ENCODE measurements at places on chromosomes 1 and 21.
A peak's percentile ranks its signal among the peaks of the same experiment; 100 is the strongest.

DNA sequence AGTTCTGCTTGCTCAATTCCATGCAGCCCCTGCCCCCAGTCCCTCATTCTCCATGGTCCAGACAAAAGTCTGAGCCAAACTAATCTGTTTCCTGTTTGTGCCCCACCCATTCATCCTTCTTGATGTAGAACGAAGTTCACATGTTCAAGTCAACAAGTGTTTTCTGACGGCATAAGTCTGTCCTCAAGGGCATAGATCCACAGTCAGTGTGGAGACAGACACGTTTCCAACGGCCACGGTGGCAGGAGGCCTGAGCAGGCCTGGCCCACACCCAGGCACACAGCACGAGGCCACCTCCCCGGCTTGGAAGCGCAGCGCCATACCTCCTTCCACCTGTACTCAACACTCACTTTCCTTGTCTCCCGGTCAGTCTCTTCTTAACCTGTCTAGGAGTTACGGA is 16.1 kb downstream of the ADORA1 start:
- no peak for DNase-seq

GRCh38 chr1:11985851-11986250 is 5.6 kb downstream of the MFN2 start:
- DNase-seq = no peak

DNA sequence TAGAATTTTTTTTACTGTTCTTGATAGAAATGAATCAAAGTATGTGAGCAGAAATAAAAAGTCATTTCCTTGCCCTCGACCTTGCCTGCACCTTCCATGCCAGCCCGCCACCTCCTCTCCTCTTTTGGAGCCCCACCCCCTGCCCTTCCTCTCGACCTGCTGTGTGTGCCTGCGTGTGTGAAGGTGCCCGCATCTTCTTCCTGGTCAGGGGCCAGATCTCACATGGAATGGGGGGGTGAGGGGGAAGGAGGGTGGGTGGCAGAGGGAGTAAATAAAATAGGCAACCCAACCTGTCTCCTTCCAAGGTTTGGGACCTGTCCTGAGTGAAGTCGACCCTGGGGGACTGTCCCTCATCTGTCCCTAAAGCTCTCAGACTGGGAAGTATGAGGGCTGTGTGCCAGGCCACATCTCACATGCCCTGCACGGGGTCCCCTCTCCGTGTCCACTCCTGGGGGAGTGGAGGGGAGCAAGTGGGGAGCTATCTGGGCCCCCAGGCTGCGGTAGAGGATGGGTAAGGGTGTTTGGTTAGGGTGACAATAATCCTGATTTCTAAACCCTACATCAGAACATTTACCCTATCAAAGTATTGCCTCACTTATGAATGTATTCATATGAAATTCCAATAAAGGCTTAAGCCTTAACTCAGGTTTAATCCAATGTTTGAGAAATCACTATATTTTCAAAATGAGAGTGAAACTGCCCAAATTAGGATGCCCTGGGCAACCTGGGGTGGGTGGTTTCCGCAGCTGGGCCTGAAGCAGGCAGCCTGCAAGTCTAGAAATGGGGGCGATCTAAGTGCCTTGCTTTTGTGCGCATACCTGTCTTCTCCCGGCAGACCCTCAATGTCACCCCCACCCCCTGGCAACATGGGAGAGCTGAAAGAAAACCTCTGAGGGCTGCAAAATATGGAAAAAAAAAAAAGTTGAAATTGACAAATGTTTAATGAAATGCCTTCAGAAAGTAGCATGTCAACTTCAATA is 15.4 kb downstream of the AMPD2 start:
- no peak for DNase-seq

GRCh38 chr1:245124644-245125043 is 30.1 kb upstream of the KIF26B start:
- DNase-seq = no peak

DNA sequence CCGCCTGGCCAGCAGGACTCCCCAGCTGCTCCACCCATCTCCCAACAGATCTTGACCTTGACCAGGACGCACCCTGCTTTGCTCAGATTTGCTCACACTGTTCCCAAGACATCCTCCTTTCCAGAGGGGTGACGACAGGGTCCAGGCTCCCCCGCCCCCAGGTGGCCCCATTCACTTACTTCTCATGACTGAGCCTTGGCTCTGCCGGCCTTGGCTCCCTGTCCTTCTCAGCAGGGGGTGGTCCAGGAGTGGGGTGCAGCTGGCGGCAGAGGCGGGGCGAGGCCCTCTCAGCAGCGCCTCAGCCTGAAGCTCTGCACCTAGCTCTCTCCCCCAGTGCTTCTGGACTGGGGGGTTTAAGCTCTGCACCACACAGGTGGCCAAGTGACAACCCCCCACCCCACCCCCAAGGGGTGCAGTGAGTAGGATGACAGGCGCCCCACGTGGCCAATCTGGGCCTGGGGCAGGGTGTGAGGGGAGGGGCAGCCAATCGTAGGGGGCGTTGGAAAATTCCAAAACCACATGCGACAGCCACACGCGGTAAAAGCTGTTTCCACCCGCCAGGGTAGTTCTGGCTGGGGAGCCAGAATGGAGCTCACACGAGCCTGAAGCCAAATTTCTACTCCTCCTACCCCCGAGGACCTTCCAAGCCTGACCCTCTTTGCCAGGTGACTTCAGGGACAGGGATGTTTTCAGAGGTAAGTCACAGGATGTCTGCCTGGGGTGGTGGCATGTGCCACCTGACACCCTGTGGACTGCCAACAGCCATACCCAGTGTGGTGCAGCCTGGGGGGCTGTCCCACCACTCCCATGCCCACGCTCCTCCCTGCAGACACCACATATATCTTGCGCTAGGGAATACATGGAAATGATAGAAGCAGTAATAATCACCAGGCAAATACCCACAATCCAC is 5.6 kb downstream of the RORC start:
- DNase-seq = no peak

DNA sequence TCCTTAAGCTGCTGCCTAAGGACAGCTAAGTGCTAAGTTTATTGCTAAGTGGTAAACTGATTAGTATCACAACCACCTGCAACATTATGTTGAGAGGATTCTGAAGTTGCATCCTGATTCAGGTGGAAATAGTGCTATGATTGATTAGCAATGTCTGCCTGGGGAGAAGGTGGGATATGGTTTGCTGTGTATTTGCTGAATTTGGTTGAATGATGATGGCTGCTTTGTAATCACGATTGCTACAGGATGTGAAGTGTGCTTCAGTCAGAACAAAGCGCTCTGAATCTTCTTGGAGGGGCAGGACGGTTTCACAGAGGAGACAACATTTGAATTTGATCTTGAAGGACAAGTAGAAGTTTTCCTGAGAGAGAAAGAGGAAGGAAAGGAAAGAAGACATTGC is 226.0 kb downstream of the ST6GALNAC3 start:
- no peak for DNase-seq

DNA sequence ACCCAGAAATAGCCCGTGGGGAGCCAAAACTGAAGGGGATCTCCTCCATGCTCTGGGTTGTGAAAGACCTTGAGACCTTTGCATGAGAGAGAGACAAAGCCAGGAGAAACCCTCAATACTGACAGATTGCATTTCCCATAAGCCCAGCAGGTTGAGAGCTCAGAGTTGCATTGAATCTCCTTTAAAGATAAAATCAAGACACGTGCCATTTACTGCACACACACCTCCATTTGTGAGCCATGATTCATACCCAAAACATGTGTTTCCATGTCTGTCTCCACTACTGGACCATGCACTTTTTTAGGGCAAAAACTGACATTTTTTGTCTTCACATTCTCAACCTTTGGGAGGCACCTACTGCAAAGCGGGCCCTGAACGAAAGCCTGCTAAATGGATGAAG is 144.0 kb upstream of the NRIP1 start:
- DNase-seq = no peak

DNA sequence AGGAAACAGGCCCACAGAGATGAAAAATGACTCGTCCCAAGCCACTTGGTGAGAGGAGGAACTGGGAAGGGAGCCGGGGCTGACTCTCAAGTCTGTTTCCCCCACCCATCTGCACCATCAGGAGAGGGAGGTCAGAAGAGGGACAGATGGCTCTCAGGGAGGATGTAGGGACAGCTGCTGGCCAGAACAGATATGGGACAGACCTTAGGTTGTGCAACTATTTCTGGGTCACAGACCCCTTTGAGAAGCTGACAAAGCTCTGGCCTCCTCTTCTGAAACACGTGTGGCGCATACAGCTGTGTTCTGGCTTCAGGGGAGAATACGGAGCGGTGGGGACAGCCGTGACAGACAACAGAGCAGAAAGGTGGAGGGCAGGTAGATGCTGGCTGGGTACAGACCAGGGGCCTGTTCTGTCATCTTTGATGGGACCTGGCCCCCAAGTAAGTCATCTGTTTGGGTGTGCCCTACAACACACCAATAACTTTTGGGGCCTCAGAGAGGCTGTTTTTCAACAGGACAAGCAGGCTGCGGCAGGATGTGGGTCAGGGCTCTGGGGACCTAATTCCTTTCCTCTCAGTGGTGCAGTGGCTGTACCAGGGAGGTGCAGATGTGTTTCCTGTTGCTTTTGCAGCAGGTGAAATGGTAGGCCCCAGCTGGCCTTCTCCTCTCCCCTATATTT is 7.3 kb downstream of the SH3BGRL3 start:
- no peak for DNase-seq

DNA sequence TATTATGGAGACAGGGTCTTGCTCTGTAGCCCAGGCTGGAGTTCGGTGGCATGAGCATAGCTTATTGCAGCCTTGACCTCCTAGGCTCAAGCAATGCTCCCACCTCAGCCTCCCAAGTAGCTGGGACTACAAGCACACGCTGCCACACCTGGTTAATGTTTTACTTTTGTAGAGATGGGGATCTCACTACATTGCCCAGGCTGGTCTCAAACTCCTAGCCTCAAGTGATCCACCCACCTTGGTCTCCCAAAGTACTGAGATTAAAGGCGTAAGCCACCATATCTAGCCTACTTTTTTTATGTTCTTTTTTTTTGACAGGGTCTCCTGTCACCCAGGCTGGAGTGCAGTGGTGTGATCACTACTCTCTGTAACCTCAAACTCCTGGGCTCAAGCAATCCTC is 5.9 kb upstream of the BCL2L15 start:
- no peak for DNase-seq

GRCh38 chr1:57623791-57624538 is 200.1 kb upstream of the DAB1 start:
- DNase-seq = no peak

- no peak for DNase-seq
Measured at GRCh38 chr1:62180639-62181038, 14.0 kb upstream of the L1TD1 start.

- DNase-seq = no peak
Measured at GRCh38 chr21:34924771-34925419, 124.2 kb downstream of the RUNX1 start.

- no peak for DNase-seq
Measured at GRCh38 chr1:22452481-22452957, 868 bp downstream of the ZBTB40 start.

DNA sequence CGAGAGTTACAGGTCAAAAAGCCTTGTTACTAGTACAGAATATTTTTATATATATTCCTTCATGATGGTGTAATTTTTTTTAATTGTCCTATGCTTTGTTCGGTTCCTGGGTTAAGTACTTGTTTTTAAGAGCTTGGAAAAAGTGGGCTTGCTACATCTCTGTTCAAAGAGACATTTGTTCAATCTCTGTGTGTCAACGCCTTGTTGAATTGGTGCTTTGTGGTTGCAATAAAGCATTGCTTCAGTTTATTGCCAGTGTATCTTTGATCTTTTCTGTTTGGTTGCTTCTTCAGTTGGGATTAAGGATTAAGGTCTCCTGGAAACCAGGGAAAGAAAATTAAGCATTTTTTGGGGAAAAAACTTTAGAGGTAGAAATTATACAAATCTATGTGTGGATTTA is 47.7 kb upstream of the DNASE2B start:
- no peak for DNase-seq

GRCh38 chr21:16124378-16125138 is 394.8 kb downstream of the USP25 start:
- DNase-seq = no peak

DNA sequence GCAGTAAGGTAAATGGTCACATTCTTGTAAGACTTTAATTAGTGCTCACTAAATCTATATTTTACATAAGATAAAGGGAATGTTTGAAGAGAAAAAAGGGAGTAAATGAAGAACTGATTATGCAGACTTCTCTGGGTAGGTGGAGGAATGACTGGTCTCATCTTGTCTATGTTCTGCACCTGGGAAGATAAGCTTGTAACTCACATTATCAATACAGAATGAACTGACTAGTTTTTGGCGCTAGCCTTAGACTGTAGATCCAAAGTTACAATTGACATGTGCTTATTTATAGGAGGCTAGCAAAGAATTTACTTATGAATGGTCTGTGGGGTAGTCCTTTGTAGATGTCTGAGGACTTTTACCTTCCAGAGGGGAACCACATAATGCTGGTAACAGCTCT is 214.9 kb upstream of the RAB4A start:
- DNase-seq = no peak

DNA sequence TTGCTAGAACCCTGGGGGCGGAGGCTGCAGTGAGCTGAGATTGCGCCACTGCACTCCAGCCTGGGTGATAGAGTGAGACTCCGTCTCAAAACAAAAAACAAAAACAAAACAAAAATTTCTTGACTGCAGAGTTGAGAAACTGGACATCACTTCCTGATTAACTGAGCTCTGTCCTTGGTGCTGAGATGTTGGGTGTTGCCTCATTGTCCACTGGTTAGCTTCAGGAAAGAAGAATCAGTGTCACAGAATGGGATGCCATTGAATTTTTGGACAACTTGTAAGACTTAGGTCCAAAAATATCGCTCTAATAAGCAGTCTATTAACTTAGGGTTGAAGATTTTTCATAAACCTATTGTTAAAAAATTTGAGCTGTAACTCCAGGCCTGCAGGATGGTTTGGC is 23.8 kb upstream of the KCNA10 start:
- no peak for DNase-seq

GRCh38 chr1:53267761-53268160 is 29.4 kb upstream of the MAGOH start:
- DNase-seq = no peak

DNA sequence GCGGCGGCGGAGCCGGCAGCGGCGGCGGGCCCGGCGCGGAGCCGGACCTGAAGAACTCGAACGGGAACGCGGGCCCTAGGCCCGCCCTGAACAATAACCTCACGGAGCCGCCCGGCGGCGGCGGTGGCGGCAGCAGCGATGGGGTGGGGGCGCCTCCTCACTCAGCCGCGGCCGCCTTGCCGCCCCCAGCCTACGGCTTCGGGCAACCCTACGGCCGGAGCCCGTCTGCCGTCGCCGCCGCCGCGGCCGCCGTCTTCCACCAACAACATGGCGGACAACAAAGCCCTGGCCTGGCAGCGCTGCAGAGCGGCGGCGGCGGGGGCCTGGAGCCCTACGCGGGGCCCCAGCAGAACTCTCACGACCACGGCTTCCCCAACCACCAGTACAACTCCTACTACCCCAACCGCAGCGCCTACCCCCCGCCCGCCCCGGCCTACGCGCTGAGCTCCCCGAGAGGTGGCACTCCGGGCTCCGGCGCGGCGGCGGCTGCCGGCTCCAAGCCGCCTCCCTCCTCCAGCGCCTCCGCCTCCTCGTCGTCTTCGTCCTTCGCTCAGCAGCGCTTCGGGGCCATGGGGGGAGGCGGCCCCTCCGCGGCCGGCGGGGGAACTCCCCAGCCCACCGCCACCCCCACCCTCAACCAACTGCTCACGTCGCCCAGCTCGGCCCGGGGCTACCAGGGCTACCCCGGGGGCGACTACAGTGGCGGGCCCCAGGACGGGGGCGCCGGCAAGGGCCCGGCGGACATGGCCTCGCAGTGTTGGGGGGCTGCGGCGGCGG is 1.0 kb downstream of the ARID1A start:
- DNase-seq = peak; percentile 28

- DNase-seq = no peak
Measured at GRCh38 chr1:30527511-30528140, 195.8 kb downstream of the MATN1 start.
